Hepatic stellate cell (primary cell): ENCODE measurements at places on chromosomes 6 and 20.
A peak's percentile ranks its signal among the peaks of the same experiment; 100 is the strongest.

- no peak for DNase-seq
Observed at GRCh38 chr6:134414793-134415192, 96.9 kb upstream of the SGK1 start.

DNA sequence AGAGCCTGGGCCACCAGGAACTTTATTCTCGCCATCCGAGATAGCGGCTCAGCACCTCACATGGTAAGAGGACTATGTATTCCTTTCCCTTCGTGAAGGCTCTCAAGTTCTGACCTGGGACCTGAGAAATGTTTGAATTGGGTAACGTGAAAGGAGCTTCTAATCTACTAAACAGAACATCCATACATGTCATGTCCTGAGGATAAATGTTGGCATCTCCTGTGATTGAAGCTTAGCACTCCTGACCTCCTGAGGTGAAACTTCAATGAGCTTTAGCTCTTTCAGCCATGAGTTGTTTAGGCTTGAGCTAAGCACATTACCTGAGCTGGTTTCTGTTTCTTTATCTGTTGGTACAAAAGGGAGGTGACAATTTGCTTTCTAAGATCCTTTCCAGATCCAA lies 280.9 kb downstream of the PACRG start:
- no peak for DNase-seq

DNA sequence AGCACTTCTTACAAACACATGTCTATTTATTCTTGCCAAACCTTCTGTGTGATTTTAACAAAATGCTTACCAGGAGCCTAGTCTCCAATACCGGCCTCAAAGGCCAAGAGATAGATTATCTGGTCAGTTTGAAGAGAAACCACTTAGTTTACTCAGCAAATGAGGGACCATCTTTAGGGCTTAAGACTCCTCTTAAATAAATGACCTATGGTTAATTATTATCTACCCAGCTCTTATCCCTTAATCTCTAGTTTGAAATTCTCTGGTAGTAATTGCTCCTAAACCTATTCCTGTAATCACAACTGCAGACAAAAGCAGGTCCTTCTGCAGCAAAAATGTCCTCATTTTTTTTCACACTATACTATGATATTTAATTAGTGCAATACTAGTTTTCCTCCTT lies 301.8 kb downstream of the KIF16B start:
- no peak for DNase-seq

GRCh38 chr20:31676609-31676989 lies 38.9 kb downstream of the COX4I2 start:
- DNase-seq: no peak

GRCh38 chr6:44704240-44705150 lies 317.0 kb downstream of the CDC5L start:
- no peak for DNase-seq

DNA sequence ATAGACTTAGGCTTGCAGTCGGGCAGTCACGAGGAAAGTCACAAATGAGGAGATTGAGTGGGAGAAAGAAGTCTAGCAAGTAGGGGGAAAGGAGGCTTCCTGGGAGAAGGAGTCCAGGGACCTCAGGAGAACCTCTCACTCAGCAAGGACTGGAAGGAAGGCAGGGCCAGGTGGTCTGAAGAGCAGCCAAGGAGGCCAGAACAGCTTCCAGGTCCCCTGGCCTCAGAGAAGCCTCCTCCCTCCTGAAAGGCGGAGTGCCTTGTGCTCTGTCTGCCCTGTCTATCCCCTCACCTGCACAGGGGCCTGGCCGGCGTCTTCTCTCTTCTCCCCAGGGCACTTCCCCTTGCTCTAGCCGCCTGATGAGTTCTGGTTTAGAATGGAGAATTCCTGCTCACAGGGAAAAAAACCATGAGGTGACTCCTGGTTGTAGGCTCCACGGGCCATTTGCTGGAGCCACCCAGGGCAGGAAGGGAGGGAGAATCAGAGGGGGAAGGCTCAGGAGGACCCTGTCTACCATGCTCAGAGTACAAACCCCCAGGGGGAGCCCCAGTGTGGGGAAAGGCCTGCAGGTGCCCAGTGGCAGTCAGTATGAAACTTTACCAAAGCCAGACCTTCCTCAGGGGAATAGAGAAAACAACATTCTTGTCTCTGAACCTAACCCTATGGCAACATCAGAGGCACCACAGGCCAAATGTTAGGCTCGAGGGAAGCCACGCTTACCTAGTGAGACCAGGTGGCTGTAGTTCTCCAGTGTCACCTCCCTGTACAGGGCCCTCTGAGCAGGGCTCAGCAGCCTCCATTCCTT lies 11.2 kb downstream of the ZNF337 start:
- DNase-seq: no peak

- DNase-seq: no peak
Observed at GRCh38 chr6:20540683-20541082, 6.4 kb downstream of the CDKAL1 start.

DNA sequence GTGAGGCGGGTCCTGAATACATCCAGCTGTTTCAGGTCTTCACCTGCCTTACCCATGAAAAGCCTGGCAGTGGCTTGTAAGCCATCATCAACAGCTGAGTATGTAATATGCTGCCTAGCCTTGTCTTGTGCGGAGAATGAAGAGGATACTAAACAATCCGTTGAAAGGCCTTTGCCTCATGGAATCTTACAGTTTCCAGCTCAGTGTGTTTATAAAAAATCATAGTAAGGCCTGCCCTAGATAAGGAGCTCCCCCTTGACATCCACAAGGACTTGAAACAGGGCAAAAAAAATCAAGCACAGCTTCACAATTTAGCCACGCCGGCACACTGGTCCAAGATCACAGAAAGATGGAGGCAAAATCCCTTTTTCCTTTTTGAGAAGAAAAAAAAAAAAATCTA lies 115.7 kb downstream of the KIF16B start:
- no peak for DNase-seq

DNA sequence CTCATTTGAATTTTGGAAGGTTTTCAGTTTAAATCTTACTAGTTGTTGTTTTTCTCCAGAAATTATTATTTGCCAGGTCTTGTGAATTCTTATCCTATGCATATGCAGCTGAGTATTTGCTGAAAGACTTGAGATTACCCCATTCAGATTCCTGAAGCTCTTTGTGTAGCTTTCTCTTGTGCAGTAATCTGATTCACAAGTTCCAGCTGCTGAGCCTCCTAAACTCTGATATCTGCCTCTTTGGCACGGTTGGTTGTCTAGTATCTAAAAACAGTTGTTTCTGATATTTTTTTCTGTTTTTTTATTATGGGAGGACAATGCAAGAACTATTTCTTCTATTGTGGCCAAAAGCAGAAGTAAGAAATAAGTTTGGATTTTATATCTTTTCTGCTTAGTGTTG lies 863.9 kb upstream of the MANEA start:
- no peak for DNase-seq

DNA sequence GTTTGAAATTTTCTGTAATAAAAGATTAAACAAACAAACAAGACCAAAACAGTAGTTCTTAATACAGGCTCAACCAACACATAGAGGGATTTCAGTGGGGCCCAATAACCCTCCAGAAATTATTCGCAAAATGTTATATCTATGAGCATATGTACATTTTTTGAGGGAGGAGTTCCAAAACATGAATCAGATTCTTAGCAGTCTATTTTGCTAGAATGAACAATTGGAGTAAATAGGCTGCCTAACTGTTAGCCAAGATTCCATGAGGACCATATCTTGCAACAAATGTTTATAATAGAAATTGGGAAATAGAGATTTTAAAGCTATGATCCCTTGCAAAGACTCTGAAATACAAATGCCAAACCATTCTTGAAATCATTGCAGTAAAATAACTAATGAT lies 186.3 kb downstream of the AKAP7 start:
- no peak for DNase-seq

DNA sequence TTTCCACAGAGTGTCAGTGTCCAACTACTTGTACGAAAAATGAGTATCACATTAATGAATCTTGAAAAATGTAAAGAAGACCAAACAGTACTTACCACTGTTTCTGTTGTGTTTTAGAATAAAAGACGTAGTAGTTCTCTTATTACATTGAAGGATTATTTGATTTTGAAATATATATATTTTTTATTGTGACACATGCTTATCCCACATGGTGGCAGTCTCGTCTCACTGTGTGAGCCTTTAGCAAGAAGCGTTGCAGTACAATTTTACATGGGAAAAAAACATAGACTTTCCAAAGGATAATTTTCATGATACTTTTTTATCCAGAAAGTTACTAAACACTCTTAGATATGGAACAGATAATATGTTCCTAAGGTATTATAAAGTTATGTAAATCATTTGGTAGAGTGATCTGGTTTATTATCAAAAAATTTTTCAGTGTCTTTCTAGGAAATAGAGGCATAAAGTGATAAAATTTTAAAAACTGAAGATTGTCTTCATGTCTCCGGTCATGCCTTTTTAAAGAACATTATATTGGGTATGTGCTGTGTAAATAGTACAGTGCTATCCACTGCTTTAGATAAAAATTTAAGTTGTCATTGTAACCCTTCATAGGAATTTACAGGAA lies 117.5 kb upstream of the SAMD5 start:
- no peak for DNase-seq

GRCh38 chr6:18506382-18507017 lies 119.3 kb downstream of the RNF144B start:
- DNase-seq: no peak

- peak; percentile 55 for DNase-seq
Observed at GRCh38 chr20:19784511-19785172, 26.6 kb downstream of the RIN2 start.

GRCh38 chr20:40414843-40415615 lies 274.0 kb downstream of the MAFB start:
- DNase-seq: no peak

DNA sequence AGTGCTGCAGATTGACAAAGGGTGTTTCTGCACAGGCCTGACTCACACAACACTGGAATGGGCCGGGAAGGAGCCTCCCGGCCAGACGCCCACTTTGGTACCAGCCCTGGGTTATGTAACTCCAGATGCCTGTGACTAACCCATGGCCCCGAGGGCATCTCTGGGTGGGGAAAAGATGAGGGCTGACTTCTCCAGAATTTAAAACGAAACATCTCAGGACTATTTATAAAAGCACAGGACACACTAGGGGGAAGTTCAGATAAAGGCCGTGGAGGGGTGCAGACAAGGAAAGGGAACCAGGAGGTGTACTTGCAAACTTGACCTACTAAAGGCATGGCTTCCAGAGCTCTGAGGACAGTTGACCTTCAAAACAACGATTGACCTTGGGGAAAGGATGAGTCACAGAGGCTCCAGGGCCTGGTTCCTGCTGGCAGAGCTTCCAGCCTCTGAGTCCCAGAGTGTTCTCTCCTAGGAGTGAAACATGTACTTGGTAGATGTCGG lies 196.9 kb downstream of the NFATC2 start:
- DNase-seq: peak; percentile 52

- DNase-seq: no peak
Observed at GRCh38 chr6:5453546-5453945, 192.2 kb downstream of the FARS2 start.

DNA sequence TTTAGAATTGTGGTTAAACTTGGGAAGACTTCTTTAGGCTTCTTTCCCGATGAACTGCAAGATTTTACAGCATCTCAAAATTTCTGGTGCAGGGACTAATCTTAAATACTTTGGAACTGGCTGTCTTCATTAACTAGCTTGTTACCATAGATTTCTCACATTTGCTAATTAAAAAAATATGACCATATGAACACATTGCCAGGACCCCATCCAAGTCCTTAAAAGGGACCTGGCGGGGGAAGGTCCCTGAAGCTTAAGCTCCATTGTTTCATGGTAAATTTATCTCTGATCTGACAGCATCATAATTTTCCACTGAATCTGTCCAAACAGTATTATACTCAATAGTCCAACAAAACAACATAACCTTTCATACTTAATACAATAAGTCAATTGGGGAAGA lies 517.8 kb upstream of the FLRT3 start:
- no peak for DNase-seq

DNA sequence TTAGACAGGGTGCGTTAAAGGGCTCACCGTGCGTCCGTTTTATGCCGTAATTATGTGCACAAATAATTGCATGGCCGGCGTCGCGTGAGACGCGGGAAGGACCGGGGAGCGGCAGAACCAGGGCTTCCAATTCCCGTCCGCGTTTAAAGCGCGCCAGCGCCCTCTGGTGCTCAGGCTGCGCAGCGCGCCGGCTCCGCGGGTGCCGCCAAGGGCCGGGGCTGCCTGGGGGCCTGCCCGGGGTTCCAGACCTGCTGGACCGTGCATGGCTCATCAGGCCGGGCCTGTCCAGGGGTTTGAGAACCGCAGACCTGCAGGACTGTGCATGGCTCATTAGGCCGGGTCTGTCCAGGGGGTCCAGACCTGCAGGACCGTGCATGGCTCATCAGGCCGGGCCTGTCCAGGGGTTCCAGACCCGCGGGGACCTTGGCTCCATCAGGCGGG lies 369.0 kb downstream of the THBS2 start:
- peak; percentile 92 for DNase-seq

DNA sequence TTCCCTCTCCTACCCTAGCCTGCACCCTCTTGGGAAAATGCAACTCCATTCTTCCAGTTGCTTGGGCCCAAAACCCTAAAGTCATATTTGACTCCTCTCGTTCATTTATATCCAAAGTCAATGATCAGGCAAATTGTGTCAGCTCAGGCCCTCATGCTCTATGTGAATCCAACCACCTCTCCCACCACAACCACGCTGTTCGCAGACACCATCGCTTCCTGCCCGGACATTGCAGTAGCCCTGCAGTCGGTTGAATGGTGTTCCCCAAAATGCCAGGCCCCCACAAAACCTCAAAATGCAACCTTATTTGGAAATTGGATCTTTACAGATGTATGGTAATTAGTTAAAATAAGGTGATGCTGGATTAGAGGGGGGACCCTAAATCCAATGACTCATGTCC lies 98.3 kb downstream of the PREX1 start:
- DNase-seq: no peak

DNA sequence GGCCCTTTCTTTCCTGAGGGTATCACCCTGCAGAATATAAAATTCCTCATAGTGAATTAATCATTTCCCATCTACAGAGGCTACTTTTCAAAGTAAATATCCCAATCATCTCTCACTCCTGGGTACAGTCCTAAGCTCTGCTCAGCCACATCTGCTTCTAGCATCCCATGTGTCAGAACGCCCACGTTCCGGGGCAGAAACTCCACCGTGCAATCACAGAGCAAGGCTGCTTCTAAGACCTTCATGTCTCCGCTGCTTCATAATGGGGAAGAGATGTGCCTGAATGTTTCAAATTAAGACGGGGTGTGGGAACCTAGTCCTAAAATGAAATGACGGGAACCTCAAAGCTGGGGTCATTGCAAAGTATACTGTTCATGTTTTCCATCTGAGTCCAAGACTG lies 208.8 kb upstream of the GMDS start:
- no peak for DNase-seq

GRCh38 chr6:29632789-29633533 lies at the start of gene GABBR1:
GABBR1 (minus strand) TSS chr6:29633183; CDS start chr6:29632385, 798 bp downstream.
- peak; percentile 98 for DNase-seq
